LHCN-M2 (cell line): ENCODE measurements at places on chromosomes 11 and 22. TPM values are rescaled to one million over a fixed set of nuclear protein-coding genes. Genes with fewer than 3 reads are reported as not detected.

CDC42EP1 gene
- 49.0 and 52.9 TPM in 2 replicates for total RNA-seq

- no peak for DNase-seq
Observed at GRCh38 chr22:27867085-27867952, 51.7 kb downstream of the PITPNB start.

GRCh38 chr11:2376751-2377451 lies at the start of gene CD81:
CD81 (plus strand) TSS chr11:2377310; CDS start chr11:2377550, 240 bp downstream.
- DNase-seq, result no peak

SMARCB1 gene
- total RNA-seq, result 77.1 and 90.0 TPM in 2 replicates

DNA sequence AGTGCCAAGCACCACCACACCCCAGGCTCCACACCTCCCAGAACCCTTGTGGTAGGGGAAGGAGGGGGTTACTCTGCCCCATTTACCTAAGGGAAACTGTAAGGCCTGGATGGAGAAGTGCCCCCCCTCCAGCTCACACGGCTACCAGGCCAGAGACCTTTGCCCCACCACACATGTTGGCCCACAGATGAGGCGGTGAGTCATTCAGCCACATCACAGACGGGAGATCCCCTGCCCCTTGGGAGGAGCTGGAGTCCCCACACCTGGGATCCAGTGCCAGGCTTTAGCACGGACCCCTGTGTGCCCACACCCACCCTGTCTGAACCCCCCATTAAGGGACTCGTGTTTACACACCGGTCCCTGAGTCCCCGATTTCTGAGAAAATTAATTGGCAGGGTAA lies 24.9 kb downstream of the CDKN1C start:
- peak; percentile 10 for DNase-seq

GRCh38 chr11:20672575-20672974 lies 3.2 kb downstream of the NELL1 start:
- no peak for DNase-seq

GRCh38 chr22:30251711-30252110 lies 5.2 kb upstream of the LIF start:
- DNase-seq, result peak; percentile 45

GRCh38 chr11:104892723-104893511 lies 5.3 kb downstream of the CASP12 start:
- DNase-seq, result peak; percentile 51

GRCh38 chr11:34311126-34311525 lies 46.7 kb downstream of the ABTB2 start:
- DNase-seq, result no peak

GRCh38 chr22:43128116-43128515 lies 15.1 kb downstream of the MCAT start:
- DNase-seq, result no peak

- peak; percentile 27 for DNase-seq
Observed at GRCh38 chr11:65251476-65251875, 10.3 kb upstream of the POLA2 start.

CASTOR1 gene
- total RNA-seq, result 8.7 and 19.1 TPM in 2 replicates

BACE1 gene
- total RNA-seq, result 29.8 and 38.5 TPM in 2 replicates

- peak; percentile 98 for DNase-seq
Observed at GRCh38 chr11:1749395-1750351, 722 bp downstream of the IFITM10 start.

PRAME gene
- total RNA-seq, result not detected in 2 replicates
